ENCODE measurements at places on chromosomes 12 and 14.

DNA sequence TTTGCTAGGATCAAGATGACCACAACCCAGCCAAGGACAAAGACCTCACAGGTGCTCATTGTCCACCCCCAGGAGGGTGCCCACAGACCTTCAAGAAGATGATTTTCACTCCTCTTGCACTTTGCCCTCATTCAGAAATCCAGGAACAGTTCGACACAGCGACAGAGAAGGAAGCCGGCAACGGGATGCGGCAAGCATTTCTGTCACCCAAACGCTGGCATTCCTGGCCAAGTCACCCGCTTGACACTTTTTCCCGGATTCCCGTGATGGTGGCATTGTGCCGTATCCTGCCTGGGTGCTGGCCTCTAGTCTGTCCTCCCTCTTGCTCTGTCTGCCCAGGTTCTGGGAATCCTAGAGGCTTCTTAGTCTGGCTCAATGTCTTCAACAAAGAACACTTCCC, 770.4 kb upstream of the ALG10B start:
- no peak for DNase-seq

DNA sequence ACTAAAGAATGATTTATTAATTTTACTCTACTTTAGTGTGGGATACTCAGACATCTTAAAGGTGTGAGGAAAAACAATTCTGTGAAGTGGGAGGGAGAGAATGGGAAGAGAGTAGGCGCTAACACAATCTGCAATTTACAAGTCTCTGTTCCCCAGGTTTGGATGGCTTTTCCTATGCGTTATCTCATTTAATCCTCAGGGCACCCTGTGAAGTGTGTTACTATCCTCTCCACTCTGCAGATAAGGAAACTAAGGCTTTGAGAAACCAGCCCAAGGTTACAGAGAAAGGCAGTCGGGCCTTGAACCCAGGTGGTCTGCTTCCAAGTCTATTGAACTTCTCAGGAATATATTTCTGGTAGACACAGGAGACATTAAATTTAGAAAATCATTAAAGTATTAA, 36.2 kb upstream of the TUBA1C start:
- no peak for DNase-seq

GRCh38 chr12:116455540-116456329, 103.4 kb upstream of the MAP1LC3B2 start:
- DNase-seq: peak; percentile 97

- DNase-seq: no peak
These were observed 32.7 kb upstream of the FBLN5 start for GRCh38 chr14:91980157-91980556.
